ENCODE measurements at places on chromosomes 1 and 21. TPM values are rescaled to one million over a fixed set of nuclear protein-coding genes. Genes with fewer than 3 reads are reported as not detected.

The MROH9 gene
- not detected for polyA plus RNA-seq

The TSSK3 gene
- 0.53 TPM for polyA plus RNA-seq

The DIRAS3 gene
- polyA plus RNA-seq, result 1.6 TPM

The RGS4 gene
- 0.33 TPM for polyA plus RNA-seq

The ZNF683 gene
- 0.28 TPM for polyA plus RNA-seq

The FCRL4 gene
- not detected for polyA plus RNA-seq

The POLR3GL gene
- polyA plus RNA-seq, result 13.7 TPM

The GREM2 gene
- polyA plus RNA-seq, result 1.0 TPM

The CCDC30 gene
- polyA plus RNA-seq, result 0.35 TPM

The PGD gene
- polyA plus RNA-seq, result 189 TPM
